Fibroblast of mammary gland (primary cell): ENCODE measurements at places on chromosomes 13 and 19.

GRCh38 chr13:21055511-21056045 is 5.8 kb downstream of the LATS2 start:
- DNase-seq, result no peak

- DNase-seq, result peak; percentile 16
Measured at GRCh38 chr13:21450936-21451335, 8.2 kb downstream of the ZDHHC20 start.

GRCh38 chr13:91894316-91894715 is 495.9 kb downstream of the GPC5 start:
- no peak for DNase-seq

DNA sequence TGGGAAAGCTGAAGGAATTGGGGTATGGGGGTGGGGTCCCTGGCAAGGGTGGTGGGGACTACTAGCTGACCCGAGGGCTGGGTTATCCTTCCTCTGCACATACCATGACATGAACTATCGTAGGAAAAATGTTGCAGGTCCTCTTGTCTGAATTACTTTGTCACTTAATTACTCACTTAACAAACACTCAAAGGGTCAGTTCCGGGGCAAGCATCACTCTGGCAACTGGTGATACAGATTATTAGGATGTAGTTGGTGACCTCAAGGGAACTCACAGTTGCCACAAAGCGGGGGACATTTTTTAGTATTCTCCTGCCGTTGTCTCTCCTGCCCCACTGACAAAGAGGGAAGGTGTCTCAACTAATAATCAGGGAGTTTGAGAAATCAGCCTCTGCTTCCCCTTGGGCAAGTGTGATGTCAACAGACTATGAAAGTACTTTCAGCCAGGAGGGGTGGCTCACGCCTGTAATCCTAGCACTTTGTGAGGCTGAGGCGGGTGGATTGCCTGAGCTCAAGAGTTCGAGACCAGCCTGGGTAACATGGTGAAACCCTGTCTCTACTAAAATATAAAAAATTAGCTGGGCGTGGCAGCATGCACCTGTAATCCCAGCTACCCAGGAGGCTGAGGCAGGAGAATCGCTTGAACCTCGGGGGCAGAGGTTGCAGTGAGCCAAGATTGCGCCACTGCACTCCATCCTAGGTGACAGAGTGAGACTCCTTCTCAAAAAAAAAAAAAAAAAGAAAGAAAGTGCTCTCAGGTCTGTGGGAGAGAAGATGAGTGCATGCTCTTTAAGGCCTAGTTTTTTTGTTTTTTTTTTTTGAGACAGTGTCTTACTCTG is 10.3 kb downstream of the DNAJB1 start:
- DNase-seq, result peak; percentile 49
